Activated T-helper 1 cell treated with anti-CD3 and anti-CD28 coated beads, Interleukin-2, amount 50 U/mL, for 16 hours (primary cell): ENCODE measurements at places on chromosomes 2 and 18.

DNA sequence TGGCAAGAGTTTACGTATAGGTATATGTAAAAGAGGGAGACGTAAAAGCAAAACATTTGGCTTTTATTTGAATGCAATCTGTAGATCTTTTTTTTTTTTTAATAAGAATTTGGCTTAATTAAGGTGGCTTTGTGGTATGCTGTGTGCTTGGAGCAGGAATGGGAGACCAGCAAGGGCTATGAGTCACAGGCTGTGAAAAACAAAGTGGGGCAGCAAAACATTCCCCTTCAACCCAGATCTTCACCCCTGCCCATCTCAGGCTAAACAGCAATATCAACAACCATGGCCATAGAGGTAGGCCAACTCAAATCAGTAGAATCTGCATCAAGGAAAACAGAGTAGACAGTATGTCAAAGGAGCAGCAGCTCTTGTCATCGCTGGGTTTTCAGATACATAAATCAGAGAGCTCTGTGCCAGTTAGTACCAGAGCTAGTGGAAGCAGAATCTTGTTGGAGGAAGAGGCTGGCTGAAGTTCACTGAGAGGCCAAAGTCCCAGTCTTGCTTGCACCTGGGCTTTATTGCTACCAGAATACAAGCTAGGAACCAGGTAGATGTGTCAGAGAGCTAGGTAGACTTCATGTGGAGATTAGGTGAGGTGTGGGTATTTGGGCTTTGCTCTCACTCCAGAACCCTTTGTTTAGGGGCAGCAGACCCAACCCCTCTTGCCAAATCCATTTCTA lies 191.5 kb upstream of the FANCL start:
- DNase-seq: no peak

DNA sequence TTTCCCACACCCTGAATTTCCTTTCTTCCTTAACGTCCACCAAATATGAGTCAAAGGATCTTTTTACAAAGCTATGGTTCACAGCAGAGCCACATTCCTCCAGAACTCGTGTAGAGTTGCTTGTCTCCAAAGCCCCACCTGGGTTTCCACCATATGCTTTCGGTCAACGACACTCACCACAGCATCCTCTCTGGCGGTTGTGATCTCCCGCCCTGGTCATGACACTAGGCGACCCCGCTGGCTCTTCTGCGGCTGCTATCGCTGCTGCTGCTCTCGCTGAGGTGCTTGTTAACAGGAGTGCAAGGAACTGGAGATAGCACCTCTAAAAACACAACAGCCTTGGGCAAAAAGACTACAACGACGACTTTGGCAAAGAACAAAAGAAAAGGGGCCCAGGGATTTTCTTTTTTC lies 340 bp downstream of the SLC40A1 start:
- peak; percentile 1 for DNase-seq

- DNase-seq: no peak
These were observed 6.1 kb downstream of the ZFP36L2 start for GRCh38 chr2:43220229-43220751.

DNA sequence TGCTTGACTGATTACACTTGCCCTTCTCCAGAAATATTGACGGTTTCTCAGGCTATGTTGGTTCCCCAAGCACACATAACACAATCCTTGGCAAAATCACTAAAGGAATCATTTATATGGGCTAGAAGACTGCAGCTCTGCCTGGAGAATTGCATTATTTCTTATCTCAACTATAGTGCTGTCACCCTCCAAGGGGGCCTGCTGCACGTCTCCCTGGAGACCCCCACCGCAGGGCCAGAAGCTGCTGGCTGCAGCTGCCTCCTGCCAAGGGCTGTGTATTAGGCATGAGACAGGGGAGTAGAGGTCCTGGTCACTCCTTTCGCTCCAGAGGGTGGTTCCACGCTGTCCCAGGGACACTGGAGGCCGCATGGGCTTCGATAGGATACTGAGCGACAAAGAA lies 76.6 kb downstream of the LRRC30 start:
- DNase-seq: no peak

DNA sequence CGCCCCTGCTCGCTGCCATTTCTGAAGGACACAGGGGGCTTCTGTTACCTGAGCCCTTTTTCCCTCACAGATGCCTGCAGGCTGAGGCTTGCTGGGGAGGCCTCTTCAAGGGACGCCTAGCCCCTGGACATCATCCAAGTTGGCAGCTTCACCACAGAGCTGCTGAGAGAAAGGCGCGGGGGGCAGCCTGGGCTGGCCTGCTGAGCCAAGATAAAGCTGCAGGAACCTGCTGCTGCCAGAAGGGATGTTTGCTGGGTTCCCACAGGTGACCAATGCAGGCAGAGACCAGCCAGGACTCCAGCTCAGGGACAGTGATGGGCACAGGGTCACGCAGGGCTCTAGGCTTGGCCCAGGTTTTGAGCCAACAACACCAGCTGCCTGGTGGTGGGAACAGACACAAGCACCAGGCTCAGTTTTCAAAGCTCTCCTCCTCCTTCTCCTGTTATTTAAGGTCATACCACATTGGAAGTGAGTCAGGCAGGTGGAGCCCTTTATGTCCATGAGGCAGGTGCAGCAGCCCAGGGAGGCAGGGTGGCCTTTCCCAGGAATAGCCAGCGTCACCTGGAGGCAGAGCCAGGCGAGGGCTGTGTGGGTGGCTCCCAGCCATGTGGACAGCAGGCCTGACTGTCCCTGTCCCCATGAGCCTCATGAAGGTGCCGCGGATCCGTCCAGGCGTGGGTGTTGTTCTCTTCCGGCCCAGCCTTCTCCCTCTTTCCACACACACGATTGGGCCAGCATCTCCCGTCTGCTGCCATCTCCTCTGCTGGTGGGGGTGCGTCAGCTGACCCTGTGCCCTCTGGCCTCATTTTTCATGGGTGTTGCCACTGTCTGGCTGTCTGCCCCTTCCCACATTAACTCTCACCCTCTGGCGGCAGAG lies 515.5 kb upstream of the MYT1L start:
- DNase-seq: no peak

DNA sequence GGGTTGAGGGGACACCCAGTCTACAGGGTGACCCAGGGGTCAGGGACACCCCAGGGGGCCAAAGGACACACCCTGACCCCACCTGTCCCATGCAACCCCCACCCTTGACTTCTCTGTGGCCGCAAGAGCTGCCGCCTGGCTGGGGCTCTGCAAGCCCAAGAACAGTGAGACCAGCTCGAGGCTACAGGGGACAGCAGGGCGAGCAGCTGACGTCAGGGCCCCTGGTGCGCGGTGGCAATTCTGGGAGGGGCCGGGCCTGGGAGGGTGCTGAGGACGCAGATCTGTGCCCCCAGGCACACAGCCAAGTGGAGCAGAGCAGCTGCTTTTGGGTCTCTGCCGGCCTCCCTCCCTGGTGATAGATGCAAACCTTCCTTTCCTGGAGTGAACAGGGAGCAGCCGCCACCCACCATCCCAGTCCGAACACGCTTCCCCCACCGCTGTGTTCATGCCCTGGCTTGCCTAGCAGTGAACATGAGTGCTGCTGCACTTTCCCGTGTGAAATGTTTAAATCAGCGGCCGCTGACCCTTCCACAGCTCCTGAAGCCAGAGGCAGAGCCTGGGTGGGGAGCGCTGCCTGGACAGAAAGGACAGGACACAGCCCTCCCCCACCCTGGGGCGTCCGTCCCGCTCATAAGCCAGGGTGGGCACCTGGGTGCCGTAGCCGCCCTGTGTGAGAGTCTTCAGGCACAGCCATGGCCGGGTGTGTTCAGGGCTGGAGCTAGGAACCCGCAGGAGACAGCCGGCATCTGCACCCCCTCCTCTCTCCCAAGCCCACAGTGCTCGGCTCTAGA lies 46.9 kb downstream of the SLC66A2 start:
- DNase-seq: no peak

DNA sequence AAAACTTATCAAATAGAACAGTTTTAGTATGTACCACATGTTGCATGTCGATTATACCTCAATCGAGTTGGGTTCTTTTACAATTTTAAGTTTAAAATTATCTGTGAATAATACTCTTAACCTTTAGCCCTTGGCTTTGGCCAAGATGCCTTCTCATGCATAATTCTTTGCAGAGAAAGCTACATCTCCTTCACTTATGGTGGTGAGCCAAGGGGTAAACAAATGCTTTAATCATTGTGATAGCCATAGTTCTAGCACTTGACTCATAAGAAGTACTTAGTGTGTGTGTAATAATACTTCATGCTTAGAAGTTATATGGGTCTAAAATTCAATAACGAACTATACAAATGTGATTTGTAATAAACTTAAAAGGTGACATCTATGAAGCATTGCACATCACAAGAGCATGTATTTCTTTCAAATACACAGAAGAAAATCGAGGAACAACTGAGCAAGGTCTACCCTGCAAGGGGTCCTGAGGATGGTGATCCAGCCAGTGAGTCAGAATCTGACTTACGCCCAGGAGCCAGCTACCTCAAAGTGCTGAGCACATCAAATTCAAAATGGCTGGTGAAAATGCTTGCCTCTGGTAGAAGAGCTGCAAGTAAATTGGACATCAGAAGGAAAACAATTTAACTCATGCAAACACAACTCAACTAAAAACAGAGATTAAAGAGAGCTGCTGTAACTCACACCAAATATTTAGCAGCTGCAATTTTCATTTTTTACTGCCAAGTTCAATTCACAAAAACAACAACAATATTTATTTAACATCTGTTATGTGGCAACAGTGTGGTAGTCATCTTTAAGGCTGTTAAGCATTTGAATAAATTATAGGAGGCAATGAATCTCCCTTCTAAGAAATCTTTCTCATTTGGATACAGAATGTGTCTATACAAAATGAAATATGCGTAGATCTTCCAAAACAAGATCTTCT lies 23.8 kb upstream of the TTC39C start:
- DNase-seq: no peak

DNA sequence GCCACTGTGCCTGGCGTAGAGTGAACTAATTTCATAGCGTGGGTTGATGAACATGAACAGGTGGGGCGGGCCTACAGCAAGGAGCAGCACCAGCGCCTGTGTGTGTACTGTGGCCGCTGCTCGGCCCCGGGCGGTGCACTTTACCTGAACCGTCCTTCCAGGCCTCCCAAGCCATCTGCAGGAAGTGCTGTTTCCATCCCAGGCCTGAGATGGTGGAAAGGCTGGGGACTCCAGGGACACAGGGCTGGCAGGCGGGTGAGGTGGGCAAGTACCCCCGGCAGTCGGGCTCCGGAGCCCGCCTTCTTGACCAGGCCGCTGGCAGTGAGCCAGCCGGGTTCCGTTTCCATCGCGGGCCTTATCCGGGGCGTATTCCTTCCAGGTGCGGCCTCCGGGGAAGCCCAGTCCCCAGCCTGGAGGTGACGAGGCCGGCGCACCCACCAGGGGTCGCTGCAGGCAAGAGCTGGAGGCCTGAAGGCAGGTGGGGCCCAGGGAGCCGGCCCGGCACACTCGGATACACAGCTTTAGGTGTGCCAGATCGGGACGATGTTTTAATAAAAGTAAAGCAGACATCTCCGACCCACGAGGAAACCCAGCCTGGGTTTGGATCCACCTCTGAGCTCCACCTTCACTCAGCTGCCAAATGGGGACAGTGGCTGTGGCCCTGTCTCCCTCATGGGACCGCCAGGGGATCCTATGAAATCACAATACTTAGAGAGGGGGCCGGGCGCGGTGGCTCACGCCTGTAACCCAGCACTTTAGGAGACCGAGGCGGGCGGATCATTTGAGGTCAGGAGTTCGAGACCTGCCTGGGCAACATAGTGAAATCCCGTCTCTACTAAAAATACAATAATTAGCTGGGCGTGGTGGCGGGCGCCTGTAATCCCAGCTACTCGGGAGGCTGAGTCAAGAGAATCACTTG lies 22.7 kb upstream of the PDIA6 start:
- DNase-seq: peak; percentile 59

DNA sequence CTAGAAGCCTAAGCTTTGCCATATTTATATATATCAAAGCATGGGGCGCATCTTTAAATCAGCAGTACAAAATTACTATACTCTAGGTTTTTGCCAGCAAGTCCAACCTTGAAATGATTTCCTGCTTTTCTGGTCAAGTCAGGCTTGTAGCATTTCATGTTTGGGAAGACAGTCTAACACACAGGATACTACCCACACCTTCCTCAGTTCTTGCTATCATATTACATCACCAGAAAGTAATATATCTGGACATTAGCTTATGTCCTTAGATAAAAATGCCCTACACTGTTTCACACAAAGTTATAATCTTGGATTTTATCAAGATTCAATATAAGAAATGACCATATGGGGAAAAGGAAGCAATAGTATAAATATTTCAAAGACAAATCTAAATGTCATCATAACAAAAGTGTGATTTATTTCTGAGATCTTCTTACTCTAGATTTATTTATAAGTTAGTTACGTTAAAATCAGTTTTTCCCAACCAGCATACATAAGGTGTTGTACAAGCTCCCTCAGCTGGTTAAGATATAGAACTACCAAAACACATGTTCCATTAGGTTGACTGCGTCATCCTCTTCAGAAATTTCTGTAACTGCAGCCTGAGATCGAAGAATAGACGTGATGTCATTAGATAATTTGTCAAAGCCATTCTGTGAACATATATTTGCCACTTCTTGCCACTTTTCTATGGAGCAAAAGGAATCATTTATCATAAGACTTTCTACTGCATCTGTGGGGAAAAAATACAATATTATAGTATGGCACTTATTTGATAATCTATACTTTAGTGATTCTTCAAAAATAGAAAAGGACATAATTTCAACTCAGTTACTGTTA lies 56.6 kb downstream of the CLHC1 start:
- no peak for DNase-seq

DNA sequence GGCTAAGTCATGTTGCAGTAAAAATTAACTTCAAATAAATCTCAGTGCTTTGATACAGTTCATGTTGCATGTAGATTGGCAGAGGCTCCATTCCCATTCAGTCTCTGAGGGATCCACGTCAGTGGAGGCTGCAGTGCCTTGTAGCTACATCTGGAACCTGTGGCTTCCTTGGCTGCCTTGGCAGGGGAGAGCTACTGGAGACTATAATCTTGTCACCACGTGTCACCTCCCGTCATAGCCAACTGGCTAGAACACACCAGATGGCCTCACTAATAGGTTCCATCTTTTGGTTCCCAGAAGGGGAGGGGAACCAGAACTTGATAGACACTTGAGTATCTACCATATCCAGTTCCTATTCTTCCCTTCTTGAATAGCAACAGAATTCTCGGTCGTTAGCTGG lies 28.4 kb downstream of the E2F6 start:
- no peak for DNase-seq

DNA sequence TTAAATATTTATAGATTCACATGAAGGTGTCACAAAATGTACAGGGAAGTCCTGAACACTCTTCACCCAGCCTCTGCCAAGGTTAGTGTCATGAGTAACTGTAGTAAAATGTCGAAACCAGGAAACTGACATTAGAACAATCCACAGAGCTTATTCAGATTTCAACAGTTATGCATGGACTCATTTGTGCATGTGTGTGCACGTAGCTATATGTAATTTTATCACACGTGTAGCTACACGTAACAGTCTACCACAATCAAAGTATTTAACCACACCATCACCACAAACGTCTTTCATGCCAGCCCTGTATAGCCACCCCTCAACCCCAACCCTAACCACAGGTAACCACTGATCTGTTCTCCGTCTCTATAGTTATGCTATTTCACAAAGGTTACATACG lies 211.7 kb upstream of the REV1 start:
- DNase-seq: no peak

GRCh38 chr2:217614498-217614897 lies 388.3 kb downstream of the TNS1 start:
- DNase-seq: no peak

- no peak for DNase-seq
These were observed 158.9 kb downstream of the SEPTIN10 start for GRCh38 chr2:109454765-109455394.

- DNase-seq: no peak
These were observed 53.6 kb downstream of the HK2 start for GRCh38 chr2:74887445-74887951.

GRCh38 chr18:79928563-79928960 lies 22.9 kb downstream of the SLC66A2 start:
- no peak for DNase-seq
